Activated CD4-positive, alpha-beta T cell treated with anti-CD3 and anti-CD28 coated beads, Interleukin-2, amount 50 U/mL, for 1 hour (primary cell): ENCODE measurements at places on chromosomes 16 and 17.

DNA sequence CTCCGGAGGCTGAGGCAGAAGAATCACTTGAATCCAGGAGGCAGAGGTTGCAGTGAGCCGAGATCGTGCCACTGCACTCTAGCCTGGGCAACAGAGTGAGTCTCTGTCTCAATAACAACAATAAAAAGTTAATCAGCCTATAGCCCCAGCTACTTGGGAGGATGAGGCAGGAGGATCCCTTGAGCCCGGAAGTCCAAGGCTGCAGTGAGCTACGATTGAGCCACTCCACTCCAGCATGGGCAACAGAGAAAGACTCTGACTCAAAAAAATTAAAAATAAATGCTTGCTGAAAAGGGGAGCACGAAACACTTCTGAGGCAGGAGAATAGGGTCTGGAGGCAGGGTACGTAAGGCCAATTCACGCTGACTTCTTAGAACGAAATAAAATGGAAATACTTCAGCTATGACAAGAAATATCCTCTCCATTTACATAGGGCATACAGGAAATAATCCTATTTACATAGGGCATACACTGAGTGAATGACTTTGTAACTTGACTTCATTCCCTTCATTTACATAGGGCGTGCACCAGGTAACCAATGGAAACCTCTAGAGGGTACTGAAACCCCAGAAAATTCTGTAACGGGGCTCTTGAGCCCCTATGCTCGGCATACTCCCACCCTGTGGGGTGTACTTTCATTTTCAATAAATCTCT, 3.2 kb upstream of the PRPSAP1 start:
- DNase-seq = no peak

DNA sequence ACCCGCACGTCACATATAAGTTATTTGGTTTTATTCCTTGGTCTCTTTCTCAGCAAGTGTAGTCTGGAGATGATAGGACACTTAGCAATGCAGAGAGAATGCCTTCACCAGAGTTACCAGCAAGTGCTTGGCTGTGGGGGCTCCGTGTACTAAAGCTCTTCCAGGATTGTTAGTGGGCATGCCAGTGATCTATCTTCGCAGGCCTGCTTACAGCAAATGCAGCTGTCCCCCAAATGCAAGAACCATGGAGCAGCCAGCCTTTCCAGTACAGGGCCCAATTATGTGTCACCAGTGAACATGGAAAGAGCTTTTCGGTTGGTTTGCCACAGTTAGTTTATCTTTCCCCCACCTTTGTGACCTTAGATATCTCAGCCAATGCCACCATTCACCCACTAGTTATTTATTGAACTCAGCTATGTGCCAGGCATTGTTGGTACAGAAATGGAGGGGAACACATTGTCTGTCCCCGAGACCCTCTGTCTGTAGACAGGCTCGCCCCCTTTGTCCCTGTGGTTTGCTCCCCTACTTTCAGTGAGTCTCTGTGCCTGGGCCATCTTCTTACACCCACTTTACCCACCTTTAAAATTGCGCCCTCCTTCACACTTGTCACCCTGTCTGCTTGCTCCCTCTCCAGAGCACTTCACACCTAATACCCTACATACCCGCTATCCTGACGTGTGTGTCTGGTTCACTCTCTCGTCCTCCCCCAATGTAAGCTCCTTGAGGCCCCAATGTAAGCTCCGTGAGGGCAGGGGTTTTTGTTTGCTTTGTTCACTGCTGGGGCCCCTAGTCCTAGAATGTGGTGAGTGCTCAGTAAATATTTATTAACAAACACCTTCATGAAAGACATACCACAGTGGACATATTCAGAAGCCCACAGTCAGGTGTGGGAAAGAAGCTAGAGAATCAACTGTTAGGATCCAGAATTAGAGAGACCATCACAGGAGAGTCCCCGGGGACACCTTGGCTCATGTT, 13.3 kb downstream of the USP10 start:
- no peak for DNase-seq

DNA sequence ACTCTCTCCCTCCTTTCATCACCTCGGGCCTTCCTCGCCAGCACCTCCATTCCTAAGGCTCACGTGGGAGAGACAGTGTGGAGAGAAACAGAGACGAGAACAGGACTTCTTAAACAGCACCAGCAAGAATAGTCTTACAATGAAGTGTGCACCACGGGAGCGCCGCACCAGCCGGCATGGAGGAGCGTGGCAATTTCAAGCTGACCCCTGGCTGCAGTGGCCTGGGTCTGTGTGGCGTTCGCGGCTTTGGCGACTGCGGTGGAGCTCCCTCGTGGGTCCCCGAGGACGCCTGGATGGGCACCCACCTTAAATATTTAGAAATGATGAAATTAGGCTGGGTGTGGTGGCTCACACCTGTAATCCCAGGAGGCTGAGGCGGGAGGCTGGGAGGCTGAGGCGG, 20.5 kb upstream of the MED9 start:
- no peak for DNase-seq

- DNase-seq = no peak
These were observed 24.6 kb upstream of the FAAP100 start for GRCh38 chr17:81576621-81577277.

- no peak for DNase-seq
These were observed 18.5 kb downstream of the FLYWCH1 start for GRCh38 chr16:2930236-2930635.

- no peak for DNase-seq
These were observed 850.8 kb upstream of the RBFOX1 start for GRCh38 chr16:6481894-6482293.

DNA sequence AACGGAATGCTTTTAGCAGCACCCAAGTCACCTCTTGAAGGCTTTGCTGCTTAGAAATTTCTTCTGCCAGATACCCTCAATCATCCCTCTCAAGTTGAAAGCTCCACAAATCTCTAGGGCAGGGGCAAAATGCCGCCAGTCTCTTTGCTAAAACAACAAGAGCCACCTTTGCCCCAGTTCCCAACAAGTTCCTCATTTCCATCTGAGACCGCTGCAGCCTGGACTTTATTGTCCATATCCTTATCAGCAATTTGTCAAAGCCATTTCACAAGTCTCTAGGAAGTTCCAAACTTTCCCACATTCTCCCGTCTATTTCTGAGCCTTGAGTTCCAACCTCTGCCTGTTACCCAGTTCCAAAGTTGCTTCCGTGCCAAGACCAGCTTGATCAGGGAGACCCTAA, 27.4 kb downstream of the TMC6 start:
- DNase-seq = no peak

- DNase-seq = no peak
These were observed 15.1 kb downstream of the ABCA9 start for GRCh38 chr17:69045646-69046045.
